ENCODE measurements at places on chromosomes 4 and X.

DNA sequence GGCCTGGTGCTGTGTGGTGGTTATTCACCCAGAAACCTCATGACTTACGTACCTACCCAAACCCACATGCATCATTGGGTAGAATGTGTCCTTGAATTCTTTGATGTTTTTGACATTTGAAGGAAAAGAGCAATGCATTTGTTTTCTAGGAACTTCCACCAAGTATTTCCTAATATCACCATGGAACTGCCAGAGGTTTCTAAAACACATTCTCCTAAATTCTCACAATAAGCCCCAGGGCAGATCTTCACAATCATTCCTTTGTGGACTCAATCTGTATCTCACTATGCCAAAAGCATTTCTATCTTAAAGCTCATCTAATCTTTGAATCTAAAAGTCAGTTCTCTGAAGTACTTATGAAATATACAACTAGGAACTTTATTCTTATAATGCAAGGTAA is 8.3 kb upstream of the ODAM start:
- no peak for DNase-seq

- no peak for DNase-seq
These were observed 219.0 kb downstream of the ARHGAP10 start for GRCh38 chr4:147950841-147951240.

GRCh38 chrX:18938710-18939109 is 45.2 kb downstream of the PHKA2 start:
- DNase-seq: peak; percentile 13

DNA sequence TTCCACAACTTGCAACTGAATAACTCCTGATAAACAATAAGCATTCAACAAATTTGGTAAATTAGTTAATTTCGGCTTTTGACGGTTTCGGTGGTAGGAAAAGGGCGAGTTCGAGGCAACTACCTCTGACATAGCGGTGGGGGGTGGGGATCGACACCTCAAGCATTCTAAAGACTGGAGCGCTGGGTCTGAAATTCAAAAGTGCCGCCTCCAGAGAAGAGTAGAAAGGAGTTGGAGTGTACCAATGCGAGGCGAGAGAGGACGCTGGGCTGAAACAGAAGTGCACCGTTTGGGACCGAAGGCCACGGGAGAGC is 725 bp downstream of the SMC1A start:
- DNase-seq: no peak

GRCh38 chr4:52076731-52077130 is 25.6 kb downstream of the SPATA18 start:
- no peak for DNase-seq
